ENCODE measurements at places on chromosomes 12 and 14.
A peak's percentile ranks its signal among the peaks of the same experiment; 100 is the strongest.

- no peak for DNase-seq
Measured at GRCh38 chr12:113238309-113238708, 17.0 kb downstream of the TPCN1 start.

- no peak for DNase-seq
Measured at GRCh38 chr12:64740646-64741045, 18.6 kb downstream of the GNS start.

DNA sequence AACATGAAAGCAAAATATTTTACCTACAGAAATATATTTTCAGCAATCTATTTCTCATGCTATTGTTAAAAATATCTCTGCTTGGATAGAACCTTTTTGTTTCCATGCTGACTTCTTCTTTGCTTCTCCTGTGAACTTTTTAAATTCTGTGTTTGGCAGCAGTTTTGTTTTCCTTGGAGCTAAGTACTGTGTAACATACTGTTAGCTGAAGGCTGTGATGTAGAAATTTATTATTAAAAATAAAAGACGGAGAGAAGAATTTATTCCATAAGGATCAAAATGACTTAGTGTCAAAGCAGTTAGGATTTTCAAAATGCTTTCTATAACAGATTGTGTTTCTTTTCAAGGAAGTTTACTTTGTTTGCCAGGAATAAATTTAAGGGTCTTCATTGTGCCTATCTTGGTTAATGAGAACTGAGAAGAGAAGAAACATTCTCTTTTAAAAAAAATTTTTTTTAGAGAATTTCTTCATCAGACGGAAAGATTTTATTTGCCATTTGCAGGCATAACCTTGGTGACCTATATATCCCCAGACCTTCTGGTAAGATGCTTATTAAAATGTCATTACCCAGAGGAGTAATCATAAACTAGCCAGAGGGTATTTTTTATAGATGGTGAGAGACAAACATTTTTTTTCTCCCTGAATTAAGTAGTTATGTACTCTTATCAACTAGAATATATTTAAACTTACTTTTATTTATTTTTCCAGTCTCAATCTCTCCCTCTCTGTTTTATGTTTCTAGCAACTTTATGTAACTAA is 147.1 kb upstream of the SLCO1C1 start:
- DNase-seq: no peak

- DNase-seq: no peak
Measured at GRCh38 chr12:81958406-81958805, 199.3 kb upstream of the PPFIA2 start.

GRCh38 chr14:59582161-59582560 is 5.5 kb upstream of the CCDC175 start:
- DNase-seq: no peak

DNA sequence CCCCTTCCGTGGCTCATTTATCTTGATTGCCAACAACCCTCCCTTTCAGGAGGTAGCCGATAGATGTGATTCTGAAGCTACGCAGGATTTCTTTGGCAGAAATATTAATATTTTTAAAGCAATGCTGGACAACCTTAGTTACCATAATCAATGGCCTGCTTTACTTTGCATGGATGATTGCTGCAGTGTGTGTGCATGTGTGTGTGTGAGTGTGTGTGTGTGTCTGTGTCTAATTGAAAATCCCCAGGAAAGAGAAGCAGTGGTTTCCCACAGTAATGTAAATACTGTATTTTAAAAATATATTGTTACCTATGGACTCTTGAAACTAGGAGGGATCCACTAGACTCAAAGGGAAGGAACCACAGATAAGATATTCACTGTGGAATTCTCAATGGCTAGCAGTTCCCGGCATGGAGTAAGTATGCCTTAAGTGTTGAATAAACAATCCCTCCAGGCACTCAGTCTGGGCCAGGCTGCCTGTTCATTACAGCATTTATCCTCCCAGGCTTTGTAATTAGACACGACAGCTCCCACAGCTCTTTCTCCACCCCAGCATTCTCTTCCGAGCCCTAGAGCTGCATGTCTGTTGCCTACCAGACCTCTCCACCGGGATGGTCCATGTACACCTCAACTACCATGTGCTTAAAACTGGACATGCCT is 22.5 kb upstream of the C14orf132 start:
- no peak for DNase-seq

DNA sequence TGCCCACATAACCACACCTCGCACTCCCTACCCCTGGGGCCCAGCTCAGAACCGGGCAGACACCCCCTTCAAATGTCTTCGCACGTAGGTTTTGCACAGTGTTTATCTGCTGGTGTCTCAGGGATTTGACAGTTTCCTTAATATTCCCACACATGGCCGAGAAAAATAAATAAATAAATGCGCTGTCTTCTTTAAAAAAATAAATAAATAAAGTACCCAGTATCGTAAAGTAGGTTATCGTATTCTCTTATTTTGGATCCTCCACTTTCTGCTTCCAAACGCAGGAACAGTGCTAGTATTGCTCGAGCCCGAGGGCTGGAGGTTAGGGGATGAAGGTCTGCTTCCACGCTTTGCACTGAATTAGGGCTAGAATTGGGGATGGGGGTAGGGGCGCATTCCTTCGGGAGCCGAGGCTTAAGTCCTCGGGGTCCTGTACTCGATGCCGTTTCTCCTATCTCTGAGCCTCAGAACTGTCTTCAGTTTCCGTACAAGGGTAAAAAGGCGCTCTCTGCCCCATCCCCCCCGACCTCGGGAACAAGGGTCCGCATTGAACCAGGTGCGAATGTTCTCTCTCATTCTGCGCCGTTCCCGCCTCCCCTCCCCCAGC is 710 bp upstream of the FOS start:
- no peak for DNase-seq

- peak; percentile 41 for DNase-seq
Measured at GRCh38 chr14:104240434-104241157, 102.2 kb downstream of the KIF26A start.

GRCh38 chr14:104546591-104547309 is 32.8 kb upstream of the C14orf180 start:
- no peak for DNase-seq

DNA sequence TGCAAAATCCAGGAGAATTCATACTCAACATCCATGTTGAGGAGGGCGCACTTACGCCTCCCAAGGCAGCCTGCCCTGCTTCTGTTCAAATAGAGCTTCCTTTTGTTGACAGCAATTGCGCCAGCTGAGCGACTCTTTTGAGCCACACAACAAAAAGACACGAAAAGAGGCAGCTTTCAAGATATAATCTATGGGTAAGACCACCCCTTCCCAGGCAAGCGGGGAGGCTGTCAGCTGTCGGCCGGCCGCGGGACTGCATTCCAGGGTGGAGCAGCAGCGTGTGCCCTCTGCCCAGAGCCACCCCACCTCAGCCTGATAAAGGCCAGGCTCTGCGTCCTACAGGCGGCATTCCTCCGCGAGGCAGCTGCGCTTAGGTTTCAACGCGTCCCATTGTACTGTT is 15.8 kb upstream of the STAB2 start:
- DNase-seq: no peak

DNA sequence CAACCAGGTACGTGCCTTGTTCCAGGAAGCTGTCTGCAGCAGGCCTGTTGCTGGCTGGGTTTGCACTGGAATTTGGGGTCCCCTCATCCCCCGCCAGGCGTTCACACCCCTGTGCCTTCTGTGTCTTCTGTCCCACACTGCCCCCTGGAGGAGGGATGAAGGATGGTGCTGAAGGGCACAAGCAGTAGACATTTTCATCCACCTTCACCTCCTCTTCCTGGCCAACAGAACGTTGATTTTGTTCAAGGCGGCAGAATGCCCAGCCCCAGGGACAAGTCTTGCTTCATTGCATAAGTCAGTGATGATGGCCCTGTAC is 122.1 kb downstream of the CALM1 start:
- no peak for DNase-seq

DNA sequence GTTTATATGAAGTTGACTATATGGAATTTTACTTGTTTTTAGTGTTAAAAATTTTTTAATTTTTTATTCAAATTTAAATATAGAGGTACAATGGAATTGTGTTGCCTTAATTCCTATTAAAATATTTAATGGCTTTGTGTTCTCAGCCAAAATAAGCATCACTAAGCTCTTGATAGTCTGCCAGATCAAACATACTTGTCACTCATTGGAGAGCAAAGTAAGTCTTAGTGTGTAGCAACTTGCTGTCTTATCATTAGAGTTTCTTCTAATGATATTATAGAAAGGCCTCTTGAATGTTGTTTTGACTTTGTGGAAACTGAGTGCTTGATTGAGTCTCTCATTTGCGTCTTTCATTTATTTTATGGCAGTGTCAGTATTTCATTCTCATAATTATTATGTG is 10.7 kb downstream of the SFSWAP start:
- no peak for DNase-seq

DNA sequence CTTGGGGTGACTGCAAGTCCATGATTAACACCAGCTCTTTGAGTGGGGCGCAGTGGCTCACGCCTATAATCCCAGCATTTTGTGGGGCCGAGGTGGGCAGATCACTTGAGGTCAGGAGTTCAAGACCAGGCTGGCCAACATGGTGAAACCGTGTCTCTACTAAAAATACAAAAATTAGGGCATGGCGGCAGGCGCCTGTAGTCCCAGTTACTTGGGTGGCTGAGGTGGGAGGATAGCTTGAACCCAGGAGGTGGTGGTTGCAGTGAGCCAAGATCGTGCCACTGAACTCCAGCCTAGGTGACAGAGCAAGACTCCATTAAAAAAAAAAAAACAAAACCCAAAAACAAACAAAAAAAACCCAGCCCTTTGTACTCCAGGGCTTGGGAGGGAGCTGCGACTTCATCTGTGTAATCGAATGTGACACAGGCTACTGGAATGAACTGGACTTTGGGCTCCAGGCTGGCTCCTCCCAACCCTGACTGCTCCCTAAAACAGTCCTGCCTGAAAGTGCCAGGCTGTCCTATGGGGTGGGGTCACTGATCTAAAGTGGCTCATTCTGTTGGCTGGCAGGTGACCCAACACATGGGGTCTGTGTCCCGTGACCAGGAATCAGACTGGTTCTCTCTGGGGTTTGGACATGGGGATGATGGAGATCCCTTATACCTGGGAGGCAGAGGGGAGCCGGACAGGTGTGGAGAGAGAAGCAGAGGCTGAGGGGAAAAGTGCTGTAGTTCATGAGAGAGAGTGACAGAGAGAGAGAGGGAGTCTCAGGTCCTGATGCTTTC is 9.3 kb upstream of the C12orf43 start:
- no peak for DNase-seq

GRCh38 chr14:64701660-64702059 is 2.6 kb upstream of the PLEKHG3 start:
- peak; percentile 9 for DNase-seq

GRCh38 chr12:109154451-109155438 is 38.4 kb downstream of the ACACB start:
- DNase-seq: peak; percentile 87

- DNase-seq: no peak
Measured at GRCh38 chr12:128052331-128052730, 214.6 kb upstream of the TMEM132C start.

DNA sequence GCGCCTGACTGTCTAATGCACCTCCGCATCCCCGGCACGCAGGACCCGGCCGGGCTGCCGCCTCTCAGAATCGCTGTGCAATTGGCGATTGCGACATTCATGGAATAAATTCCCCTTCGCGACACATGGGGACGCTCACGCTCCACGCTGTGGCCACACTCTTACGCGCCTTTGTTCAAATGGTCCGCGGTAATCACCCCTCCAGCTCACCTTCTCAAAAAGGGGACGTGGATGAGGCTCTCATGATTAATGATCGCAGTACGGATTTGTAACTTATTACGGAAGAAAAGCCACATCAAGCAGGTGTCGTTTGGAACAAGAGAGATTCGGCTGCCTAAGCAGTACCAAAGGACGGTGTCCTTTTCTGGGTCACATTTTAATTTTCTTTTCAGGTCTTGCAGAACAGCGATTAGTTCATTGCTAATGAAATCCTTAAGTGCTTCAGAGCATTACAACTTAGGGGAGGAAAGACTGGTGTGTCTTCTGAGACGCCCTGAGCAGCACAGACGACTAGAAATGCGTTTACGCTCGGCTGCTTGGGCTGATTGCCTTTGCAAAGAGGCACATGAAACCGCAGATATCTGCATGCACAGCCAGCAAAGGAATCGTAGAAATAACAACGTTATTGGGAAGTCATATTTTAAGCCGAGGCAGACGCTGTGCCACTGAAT is 37.3 kb upstream of the ADGRD1 start:
- no peak for DNase-seq

- DNase-seq: no peak
Measured at GRCh38 chr14:102965282-102965681, 42.8 kb downstream of the AMN start.

DNA sequence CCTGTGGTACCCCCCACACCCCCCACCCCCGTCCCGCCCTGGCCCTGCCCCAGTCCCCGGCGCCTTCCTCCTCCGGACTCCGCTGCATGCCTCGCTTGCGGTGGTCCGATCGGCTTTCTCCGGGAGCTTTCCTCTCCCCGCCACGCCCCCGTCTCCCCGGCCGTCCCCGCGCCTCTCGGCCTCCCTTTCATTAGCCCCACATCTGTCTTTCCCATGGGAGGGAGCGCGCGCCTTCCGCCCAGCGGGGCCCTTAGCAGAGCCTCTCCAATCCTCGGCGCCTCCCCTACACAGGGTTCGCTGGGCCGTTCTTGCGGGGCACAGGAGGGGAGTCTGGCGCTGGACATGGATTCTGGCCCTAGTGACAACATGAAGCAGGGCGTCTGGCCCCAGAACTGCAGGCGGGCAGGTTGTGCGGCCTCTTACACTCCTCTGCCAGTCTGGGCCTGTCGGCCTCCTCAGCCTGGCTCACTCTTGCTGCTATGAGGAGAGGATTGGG is 1.5 kb upstream of the EFS start:
- peak; percentile 83 for DNase-seq

DNA sequence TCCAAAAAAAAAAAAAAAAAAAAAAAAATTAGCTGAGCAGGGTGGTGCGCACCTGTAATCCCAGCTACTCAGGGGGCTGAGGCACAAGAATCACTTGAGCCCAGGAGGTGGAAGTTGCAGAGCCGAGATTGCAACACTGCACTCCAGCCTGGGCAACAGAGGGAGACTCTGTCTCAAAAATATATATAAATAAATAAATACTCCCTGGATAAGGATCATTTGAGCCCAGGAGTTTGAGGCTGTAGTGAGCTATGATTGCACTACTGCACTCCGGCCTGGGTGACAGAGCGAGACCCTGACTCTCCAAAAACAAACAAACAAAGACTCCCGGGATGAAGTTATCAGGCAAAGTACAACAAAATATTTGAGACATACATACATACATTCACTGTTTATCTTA is 3.3 kb upstream of the NAA25 start:
- no peak for DNase-seq

DNA sequence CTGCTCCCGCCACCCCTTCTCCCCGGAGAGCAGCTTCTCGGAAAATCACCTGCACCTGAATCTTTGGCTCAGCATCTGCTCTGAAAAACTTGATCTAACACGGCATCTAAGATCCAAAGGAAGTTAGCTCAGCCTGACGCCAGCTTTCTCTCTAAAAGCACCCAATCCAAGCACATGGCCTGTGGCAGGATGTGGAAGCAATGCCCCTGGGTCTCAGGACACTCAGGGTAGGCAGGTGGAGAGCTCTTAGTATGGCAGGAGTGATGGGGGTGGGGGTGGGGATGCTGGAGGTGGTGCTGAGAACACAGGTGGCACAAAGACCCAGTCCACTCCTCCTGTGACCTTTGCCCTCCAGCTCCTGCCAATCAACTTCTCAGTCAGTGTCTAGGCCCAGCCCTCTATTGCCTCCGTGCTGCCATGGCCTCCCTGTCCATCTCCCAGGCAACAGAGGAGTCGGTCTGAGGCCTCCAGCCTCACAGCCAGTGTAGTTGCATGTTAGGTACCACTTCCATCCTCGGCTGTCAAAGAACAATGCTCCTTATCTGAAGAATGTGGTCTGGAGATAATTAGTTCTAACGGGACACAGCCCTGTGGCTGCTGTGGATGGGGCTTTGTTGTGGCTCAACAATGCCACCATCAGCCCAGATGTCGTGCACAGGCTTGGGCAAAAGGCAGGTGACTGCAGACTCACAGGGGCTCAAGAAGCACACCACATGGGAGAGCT is 180.0 kb upstream of the C14orf180 start:
- peak; percentile 30 for DNase-seq

Measured in RWPE2 (cell line).